Stimulated activated CD4-positive, alpha-beta T cell treated with anti-CD3 and anti-CD28 coated beads, Interleukin-4, amount 100 ng/mL, for 24 hours (primary cell): ENCODE measurements at places on chromosomes 7 and 10.

DNA sequence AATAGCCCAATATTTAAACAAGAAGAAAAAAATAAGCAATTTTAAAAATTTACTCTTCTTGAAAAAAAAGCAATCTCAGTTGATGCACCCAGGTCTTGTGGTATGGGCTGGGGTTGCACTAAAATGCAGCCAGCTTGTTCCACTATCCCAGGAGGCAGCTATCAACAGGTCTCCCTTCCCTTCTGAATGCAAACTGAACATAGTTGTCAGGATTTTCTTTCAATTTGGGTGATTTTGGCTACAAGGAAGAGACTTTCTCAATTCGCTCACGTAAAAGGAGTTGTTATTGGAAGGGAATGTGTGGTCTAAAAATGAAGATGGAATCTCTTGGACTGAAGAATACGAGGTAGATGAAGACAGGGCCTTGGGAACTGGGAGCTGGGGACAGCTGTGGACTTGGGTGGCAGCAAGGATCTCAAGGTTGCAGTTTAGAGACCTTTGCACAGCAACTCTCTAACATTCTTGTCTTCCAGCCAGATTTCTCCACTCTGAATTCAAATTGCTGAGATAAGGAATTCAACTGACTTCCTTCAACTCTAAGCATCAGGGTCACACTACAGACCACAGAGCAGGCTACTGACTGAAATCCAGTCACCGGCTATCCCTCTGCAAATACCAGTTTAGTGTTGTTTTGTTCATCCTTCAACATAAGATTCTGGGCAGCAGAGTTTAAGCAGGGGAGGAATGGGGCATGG, 3.1 kb upstream of the TMEM26 start:
- no peak for DNase-seq

- no peak for DNase-seq
These were observed 123.9 kb downstream of the CREB5 start for GRCh38 chr7:28536259-28536658.

GRCh38 chr10:4662576-4663161, 163.3 kb upstream of the AKR1E2 start:
- no peak for DNase-seq

GRCh38 chr7:92634205-92634604, 44.0 kb upstream of the FAM133B start:
- no peak for DNase-seq

DNA sequence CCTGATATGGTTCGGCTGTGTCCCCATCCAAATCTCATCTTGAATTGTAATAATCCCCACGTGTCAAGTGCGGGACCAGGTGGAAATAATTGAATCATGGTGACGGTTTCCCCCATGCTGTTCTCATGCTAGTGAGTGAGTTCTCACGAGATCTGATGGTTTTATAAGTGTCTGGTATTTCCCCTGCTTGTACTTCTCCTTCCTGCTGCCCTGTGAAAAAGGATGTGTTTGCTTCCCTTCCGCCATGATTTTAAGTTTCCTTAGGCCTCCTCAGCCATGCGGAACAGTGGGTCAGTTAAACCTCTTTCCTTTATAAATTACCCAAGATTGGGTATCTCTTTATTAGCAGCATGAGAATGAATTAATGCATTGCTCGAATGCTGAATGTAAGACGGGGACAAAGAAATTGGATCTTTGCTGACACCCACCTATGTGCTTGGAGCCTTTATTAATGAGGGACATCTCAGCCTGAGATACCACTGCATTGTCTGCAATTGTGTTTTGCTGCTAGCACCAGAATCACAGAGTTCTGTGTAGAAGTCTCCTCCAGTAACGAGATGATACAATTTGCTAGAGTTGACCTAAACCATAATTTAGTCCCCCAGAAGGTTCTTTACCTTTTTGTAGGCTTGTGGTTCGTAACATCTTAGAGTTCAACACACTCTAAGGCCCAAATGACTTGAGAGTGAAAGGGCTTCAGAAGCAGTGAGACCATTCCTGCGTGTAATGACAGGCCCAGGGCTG, 28.6 kb downstream of the SLC35B4 start:
- no peak for DNase-seq

DNA sequence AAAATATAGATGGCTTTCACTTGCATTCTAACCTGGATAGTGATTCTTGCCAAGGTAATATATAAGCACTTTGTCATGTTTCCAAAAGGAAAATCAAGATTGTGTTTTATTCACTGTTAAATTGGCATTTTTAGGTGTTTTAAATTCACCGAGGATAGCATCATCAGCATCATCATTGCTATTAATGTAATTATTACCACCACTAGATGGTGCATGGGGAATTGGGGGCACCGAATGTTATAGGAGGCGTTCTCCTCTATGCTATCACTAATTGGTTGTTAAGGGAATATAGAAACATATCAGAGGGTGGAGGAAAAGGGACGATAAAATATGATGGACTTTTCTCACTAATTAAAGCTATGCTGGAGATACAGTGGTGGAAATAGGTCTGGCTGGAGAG, 95.5 kb downstream of the CELF2 start:
- peak; percentile 41 for DNase-seq

GRCh38 chr7:23967949-23968599, 258.1 kb downstream of the STK31 start:
- no peak for DNase-seq

GRCh38 chr10:61565819-61566560, 96.7 kb upstream of the CABCOCO1 start:
- no peak for DNase-seq

DNA sequence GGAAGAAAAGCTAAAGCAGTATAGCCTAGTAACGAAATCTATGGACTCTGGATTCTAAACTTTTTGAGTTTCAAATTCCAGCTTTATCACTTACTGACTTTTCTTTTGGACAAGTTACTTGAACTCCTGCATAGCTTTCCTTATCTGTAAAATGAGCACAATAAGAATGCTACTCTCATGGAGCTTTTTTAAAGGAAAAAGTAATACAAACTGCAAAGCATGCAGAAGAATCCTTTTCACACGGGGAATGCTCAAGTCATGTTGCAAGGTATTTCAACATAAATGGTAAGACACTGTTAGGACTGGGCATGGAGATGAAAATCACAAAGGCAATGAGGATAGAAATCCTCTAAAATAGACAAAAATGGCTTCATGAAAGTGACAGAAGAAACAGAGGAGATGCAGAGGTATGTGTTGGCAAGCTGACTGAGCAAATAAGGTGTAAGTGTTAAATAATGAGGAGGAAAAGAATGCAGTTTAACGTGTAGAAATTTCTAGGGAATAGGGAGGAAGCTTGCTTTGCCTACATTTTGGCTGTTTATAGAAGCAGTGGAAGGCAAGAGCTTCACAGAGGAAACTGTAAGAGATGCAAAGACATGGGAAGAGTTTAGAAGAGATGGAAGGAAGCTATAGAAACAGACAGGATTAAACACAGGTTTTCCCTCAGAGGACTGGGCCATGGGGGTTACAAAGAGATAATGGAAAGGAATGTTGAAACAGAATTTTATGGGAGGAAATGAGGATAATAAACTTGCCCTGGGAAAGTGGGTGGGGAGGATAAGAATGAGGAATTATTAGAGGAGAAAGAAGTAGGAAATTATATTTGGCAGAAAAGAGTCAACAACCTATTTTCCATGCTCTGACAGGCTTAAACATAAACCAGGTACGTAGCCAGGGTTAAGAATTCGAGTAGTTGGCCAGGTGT, 28.8 kb upstream of the SNX13 start:
- no peak for DNase-seq

GRCh38 chr7:155699180-155699579, 54.7 kb downstream of the RBM33 start:
- no peak for DNase-seq

DNA sequence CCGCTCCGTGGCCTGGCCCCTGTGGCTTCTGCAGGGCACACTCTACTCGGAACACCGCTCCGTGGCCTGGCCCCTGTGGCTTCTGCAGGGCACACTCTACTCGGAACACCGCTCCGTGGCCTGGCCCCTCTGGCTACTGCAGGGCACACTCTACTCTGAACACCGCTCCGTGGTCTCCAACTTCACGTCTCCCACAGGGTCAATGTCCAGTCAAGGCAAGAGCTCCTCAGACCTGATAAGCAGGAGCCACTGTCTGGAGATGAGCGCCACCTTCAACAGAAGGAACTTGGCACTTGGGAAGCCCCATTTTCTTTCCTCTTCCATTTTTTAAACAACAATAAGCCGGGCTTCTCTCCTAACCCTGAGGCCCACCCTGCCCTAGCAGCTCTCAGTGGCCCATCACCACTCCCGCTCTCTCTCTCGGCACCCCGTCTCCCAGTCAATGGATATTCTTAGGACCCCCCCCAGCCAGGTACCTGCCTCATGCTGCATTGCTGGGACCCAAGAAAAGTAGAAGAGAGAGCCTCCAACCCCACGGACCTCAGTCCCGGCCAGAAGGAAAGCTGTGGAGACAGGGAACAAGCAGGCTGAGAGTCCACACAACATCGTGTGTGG, 56.3 kb downstream of the PRKAG2 start:
- no peak for DNase-seq

DNA sequence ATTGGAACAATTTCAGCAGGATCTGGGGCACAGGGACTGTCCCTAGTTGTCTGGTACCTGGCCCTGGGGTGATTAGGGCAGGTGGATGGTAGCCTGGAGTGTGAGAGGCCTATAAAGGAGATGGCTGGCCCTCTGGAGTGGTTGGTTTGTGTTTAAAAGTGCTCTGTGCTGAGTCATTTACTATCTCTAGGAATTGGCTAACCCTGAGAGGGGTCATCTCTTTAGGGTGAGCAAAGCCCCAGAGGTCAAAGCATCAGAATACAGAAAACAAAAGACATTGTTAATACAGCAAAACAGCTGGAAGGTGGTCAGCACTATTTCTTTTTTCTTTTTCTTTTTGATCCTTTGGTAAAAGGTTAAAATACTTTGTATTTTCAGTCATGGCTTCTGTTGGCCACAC, 43.4 kb upstream of the BMPER start:
- no peak for DNase-seq

- DNase-seq, result no peak
These were observed 28.1 kb downstream of the DNMBP start for GRCh38 chr10:99981581-99982199.

DNA sequence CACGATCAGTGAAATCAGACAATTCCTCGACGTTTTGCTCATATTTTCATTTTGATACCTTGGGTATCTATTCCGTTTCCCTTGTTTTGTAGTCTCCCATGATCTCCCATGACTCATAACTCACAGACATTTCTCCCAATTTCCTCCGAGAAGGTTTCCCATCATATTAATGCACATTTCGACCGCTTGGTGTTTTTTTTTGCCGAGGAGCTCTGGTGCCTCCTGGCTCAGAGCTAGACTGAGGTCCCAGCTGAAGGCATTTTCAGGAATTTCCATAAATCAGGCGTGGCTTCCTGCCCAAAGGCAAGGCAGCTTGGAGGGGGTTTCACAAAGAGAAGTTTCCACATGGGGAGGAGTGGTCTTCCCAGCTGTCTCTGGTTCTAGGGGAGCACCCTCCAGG, 148.2 kb upstream of the TNS3 start:
- no peak for DNase-seq

- DNase-seq, result no peak
These were observed 2.1 kb downstream of the KIF5B start for GRCh38 chr10:32054094-32054493.
